ENCODE measurements at places on chromosomes 1 and 21.

GRCh38 chr1:226357416-226357815 is 48.5 kb upstream of the LIN9 start:
- DNase-seq = no peak

GRCh38 chr21:31530897-31531705 is 128.4 kb upstream of the SOD1 start:
- DNase-seq = no peak

GRCh38 chr1:245718123-245718522 is 563.3 kb downstream of the KIF26B start:
- DNase-seq = no peak

DNA sequence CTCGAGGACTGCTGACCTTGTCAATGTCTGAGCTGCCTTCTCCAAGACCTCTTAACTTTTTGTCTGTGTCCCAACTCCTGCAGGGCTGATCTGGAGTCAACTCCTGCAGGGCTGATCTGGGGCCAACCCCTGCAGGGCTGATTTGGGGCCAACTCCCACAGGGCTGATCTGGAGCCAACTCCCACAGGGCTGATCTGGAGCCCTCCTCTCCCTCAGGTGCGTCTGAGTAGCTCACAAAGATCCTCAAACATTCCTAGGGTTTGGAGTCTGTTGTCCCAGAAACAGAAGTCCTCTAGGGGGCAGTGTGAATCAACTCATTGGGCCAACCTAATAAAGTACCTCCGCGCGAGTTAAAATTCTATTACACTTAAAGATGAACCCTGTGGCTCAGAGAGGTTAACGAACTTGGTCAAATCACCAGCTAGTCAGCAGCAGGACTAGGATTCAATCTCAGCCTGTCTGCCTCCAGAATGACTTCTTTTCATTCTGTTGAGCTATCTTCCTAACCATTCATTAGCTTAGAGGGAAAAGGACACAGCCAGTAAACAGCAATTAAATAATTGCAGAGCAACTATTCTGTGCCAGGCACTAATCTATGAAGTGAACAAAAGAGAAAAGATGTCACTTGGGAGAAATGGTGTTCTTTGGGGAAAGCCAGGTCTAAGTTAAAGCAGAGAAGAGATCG is 17.2 kb upstream of the RLF start:
- DNase-seq = peak; percentile 75

DNA sequence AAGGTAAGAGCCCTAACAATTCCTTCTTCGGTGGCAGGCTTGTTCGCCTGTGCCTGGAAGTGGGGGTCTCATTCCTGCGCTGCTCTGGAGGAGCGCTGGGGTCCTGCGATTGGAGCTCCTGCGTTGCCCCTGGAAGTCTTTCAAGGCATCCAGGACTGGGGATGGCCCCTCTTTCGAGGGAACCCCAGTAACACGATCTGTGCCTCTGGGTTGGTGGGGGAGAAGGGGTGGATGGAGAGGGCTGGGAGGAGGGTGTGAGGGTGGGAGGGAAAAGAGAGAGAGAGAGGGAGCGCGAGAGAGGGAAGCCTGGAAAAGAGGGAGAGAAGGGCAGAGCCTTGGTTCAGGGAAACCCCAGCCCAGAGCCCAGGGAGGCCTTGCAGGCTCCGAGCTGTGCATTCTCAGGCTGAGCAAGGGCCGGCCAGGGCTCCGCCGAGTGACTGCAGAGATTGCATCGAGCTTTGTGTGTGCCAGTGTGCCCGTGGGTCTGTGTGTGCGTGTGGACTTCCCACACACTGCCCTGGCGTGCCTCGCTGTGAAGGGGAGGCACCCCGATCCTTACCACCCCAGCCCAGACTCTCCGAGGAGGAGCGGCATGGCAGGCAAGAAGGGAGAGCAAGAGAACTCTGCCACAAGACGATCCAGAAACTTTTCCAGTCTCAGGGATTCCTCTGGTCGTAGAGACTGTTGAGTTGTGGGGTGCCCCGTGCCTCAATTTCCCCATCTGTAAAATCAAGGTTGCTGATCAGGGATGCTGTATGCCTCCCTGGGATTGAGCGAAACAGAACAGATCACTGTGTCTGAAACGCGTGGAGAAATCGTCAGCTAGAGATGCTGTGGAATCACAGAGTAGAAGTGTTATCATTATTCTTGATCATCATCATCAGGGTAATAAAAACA is 619 bp downstream of the BCL9 start:
- DNase-seq = no peak

GRCh38 chr1:152967201-152967600 is 3.2 kb upstream of the SPRR4 start:
- DNase-seq = no peak

- no peak for DNase-seq
These were observed 847 bp upstream of the RORC start for GRCh38 chr1:151832318-151832980.

- DNase-seq = no peak
These were observed 35.1 kb downstream of the SLC2A1 start for GRCh38 chr1:42923367-42924081.

DNA sequence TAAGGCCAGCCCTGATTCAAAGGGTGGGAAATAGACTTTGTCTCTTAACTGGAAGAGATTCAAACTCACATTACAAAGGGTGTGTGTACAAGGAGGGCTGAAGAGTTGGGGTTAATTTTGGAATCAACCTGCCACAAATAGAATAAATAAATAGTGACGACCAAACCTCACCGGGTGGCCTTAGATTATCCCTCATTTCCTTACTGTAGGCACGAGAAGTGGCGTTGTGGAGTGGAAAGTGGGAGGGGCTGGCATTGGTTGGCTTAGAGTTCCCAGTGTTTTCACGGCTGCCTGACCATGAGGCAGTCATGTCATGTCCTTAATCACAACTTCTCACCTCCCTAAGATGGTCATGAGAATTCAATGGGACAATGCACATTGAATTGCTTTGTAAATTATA is 21.3 kb upstream of the RUNX1 start:
- no peak for DNase-seq

GRCh38 chr1:244833734-244834542 is 1.5 kb upstream of the COX20 start:
- peak; percentile 45 for DNase-seq

DNA sequence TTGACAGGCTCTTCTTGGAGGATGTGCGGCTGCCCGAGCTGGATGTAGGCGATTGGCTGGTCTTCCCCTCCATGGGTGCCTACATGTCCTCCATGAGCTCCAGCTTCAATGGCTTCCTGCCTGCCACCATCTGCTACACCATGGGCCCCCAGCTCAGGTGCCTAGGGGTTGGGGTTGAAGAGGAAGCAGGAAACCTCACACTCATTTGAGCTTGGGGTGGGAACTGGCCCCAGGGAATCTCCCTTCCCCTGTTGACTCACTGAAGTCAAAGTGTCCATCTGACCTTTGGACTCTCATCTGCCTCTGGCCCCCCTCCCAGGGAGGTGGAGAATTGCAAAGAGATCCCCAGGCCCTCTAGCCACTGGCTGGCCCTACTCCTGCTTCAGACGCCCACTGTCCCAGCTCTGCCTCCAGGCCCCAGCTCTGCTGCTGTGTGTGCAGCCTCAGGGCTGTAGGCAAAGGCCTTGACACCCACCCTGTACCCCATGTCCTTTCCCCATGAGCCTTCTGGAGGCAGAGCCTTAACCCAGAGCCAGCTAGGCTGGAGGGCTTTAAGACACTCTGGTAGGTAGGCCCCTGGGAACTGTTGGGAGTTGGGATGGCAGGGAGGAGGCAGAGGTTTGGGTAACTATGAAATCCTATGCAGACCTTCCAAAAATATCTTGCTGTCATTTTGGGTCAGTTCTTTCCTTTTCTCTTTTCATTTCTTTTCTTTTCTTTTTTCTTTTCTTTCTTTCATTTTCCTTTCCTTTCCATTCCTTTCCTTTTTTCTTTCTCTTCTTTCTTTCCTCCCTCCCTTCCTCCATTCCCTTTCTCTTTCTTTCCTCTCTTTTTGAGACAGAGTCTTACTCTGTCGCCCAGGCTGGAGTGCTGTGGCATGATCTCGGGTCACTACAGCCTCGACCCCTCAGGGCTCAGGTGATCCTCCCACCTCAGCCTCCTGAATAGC is 66.9 kb upstream of the TINAGL1 start:
- DNase-seq = no peak

- no peak for DNase-seq
These were observed 86.2 kb upstream of the GNG12 start for GRCh38 chr1:67919274-67920072.

GRCh38 chr21:41627428-41627827 is 119.5 kb upstream of the TMPRSS2 start:
- DNase-seq = no peak
